Left renal pelvis (tissue), 4 donors: ENCODE measurements at places on chromosomes 7 and 10.

DNA sequence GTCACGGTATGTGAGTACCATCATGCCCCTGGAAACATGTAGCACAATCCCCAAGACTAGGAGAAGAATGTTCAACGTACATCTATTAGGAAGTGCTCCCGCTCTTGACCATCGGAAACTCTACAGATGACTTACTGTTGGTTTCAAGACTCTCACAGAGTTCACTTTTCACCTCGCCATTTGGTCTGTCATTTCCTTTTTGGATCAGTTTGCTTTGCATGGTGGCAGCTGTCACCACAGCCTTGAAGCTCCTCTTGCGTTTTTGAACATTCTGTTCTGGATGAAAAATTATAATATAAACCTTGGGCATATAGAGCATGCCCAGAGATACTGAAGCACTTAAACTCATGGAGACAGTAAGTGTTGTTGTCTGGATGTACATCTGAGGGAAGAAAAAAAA is 806.8 kb downstream of the GRM8 start:
- no peak for DNase-seq

DNA sequence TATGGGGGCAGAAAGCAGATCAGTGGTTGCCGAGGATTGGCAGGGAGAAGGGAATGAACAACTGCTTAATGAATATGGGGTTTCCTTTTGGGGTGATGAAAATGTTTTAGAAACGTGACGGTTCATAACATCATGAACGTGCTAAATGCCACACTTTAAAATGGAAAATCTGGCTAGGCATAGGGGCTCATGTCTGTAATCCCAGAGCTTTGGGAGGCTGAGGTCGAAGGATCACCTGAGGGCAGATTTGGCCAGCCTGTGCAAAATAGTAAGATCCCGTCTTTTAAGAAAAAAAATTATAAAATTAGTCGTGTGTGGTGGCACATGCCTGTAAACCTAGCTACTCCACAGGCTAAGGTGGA is 3.1 kb downstream of the FAM3C start:
- no peak for DNase-seq

DNA sequence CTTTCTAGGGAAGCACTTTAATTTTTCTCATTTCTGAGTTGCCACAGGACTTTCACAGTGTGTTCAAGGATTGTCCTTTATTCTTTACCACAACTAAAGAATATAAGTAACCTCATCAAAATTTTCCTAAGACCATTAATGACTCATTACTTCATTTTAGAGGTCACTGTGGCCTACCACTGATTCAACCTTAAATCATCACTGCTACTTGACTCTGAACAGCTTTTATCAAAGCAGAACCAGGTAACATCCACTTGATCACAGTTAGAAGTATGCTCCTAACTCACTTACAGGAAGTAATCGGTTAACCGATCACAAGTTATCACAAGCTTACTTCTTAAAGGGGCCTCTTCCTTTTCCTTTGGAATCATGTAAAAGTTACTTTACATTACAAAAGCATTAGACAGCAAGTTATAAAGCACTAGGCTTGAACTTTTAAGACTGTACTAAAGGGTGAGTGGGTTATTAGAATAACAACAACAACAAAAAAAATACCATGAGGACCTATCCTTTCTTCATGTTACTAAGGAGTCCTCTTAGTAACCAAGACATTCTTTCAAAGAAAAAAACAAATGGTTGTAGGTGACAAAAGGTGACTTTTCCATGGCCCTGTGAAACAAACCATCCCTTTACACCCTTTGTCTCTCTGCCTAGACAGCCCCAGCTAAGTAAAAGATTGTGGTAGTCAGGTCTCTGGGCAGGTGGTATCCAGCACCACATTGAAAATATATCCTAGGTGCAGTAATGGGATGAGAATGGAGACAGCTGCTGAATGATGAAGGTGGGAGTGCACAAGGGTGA is 40.0 kb upstream of the PDK4 start:
- no peak for DNase-seq

- DNase-seq, result no peak
Observed at GRCh38 chr7:75981453-75982305, 12.7 kb downstream of the TMEM120A start.

DNA sequence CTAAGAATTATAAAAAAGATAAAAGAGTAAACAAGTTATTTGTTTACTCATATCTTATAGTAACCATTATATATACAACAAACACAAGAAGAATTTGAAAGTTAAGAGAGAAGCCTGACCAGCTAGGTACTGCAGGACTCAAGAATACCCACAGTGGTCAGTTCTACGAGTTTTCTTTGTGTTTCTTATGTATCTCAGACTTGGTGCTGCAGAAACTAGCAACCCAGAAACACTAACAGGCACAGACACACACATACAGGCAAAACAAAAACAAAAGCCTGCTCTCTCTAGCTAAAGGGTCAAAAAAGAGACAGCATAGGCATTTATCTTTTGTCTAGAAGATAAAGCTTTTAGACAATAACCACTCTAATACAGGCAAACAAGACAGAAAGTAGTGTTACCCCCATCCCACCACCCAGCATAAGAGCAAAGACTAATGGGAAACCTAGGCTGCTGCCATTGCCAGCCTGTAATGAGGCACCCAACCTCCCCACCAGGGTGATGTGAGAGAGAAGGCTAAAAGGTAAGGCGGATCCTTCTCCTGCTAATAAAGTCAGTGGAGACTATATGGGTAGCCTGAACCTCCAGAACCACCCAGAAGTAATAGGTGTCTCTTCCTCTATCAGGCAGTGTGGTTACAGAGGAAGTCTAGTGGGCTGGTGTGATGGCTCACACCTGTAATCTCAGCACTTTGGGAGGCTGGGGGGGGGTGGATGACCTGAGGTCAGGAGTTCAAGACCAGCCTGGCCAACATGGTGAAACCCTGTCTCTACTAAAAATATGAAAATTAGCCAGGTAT is 113.9 kb downstream of the DNAJC1 start:
- DNase-seq, result no peak

DNA sequence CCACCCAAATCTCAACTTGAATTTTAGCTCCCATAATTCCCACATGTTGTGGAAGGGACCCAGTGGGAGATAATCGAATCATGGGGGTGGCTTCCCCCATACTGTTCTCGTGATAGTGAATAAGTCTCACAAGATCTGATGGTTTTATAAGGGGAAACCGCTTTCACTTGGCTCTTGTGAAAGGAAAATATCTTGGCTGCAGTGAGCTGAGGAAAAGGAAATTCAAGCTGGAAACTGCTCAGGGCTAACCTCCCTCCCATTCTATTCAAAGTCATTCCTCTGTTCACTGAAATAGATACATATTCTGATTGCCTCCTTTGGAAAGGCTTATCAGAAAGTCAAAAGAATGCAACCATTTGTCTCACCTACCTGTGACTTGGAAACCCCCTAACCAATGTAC is 15.8 kb downstream of the CYCS start:
- DNase-seq, result no peak

DNA sequence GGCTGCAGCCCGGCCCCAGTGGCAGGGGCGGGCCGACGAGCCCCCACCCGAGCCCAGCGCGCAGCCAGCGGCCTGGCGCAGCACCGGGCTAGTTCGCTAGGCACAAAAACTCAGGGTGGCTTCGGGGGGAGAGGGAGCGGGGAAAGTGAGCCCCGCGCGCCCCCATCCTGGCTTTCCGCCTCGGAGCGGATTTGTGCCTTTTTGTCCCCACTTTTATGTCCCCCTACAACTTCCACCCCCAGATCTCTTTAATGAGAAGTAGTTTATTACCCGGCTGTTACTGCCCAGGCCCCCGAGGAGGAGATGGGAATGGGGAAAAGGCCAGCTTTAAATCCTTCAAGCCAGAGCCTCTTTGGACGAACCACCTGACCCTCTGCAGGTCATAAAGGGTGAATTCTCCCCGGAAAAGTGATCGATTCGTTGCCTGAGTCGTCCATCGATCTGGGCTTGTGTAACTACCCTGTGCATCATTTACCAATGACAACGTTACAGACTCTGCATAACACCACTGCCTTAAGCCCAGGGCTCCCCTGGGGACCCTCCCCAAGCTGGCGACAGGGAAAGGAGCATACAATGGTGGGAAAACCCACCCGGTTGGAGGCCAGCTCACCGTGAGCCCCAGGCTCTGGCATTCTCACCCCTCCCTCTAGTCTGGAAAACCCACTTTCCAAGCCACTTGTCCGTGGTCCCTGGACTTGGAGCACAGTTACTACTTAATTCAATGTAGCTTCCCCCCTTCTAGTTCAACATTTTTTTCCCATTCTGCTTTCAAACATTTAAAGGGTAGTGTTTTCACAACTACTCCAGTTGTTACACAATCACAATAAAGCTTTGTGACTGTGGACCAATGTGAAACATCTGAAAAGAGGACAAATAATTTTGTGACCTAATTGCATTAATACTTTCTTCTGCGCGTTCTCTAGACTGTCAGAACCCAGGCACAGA is 748 bp upstream of the SH3PXD2A start:
- no peak for DNase-seq

DNA sequence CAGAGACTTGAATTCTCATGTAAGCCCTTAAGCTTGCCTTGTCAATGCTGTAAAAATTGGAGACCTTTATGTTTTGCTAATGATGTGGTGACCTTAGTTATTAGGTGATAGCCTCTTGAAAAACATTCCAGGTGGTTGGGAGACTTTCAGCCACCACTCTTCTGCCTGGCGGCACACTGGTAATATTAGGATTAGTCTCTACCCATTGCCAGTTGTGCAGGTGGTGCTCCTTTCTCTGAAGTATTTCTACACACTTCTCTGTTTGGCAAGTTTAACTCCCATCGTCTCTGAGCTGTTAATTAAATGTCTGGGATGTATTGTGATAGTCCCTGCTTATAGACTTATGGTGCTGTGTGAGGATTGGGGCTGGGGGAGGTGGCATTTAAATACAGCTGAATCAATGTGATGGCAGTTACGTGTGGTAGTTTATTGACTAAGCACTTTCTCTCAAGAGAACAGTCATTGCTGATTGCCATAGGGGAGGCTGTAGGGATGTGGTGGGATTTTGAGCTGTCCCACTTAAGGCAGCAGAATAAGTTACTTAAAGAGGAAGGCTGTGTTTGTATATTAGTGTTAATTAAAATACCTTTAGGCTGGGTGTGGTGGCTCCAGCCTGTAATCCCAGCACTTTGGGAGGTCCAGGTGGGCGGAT is 61.7 kb downstream of the DAGLB start:
- no peak for DNase-seq

DNA sequence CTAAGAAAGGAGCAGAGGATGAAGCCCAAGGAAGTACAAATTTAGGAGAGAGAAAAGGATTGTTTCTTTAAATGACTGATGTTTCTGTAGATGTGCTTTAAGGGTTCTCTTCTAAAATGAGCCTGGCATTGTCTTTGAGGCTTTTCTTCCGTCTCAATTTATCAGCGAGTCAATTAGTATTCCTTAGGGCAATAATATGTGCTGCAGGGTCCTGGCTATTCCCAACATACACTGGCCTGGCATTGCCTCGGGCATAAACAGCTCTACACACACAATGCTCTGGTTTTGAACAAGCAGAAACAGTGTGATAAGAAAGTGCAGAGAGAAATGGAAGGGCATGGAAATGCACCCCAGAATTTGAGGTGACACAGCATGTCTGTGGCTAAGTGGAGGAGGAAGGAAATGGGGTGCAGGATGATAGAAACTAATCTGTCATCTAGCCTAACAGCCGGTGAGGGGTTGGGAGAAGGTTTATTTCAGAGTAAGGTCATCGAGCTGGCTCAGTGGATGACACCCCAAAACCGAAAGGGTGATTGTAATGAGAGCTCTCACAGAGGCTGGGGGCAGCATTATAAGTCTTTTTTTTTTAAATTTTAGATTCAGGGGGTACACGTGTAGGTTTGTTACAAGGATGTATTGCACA is 67.5 kb upstream of the ARHGAP21 start:
- no peak for DNase-seq

DNA sequence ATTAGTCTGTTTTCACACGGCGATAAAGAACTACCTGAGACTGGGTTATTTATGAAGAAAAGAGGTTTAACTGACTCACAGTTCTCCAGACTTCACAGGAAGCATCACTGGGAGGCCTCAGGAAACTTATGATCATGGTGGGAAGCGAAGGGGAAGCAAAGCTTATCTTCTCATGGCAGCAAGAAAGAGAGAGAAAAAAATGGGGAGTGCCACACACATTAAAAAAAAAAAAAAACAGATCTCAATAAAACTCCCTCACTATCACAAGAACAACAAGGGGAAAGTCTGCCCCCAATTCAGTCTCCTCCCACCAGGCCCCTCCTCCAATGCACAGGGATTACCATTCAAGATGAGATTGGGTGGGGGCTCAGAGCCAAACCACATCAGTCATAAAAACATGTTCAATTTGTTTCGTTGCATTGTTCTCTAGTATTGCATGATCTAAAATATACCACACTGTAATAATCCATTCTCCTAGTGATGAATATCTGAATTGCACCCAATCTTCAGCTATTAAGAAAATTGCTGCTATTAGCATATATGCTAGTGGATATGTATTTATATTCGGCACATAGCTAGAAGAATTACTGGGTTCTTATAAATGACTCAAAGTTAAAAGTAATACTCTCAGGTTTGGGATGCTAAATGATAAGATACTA is 328.9 kb upstream of the KCND2 start:
- no peak for DNase-seq

DNA sequence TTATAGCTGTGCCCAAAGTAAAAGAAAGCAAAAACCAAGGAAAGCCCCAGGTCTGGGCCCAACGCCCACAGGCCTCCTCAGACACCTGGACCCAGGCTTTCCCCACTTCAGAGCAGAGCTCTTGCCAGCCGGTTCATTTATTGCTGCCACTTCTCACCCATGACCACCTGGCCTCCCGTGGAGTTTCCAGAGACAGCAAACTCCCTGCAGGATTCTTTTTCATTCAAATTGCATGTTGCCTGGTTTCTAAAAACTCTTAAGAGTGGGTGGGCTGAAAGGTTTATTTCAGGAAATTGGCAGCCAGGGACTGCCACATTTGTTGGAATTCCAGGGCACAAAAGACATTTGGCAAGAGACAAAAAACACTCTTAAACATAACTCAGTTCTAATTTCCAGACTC is 4.7 kb downstream of the VOPP1 start:
- no peak for DNase-seq

DNA sequence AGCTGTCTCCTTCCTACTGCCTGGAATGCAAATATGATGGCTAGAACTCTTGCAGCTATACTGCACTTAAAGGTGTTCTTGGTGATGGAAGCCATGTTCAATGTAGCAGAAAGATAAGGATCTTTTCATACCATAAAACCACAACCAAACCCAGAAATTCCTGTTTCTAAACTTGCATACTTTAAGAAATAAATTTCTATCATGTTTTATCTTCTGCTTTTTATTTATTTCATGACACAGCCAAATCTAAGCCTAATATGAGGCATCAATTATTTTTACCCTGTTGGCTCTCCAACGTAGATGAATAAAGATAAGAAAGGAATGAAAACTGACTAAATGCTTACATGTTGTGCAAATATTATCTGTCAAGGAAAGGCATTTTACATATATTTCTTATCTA is 224.1 kb downstream of the DOCK4 start:
- no peak for DNase-seq

DNA sequence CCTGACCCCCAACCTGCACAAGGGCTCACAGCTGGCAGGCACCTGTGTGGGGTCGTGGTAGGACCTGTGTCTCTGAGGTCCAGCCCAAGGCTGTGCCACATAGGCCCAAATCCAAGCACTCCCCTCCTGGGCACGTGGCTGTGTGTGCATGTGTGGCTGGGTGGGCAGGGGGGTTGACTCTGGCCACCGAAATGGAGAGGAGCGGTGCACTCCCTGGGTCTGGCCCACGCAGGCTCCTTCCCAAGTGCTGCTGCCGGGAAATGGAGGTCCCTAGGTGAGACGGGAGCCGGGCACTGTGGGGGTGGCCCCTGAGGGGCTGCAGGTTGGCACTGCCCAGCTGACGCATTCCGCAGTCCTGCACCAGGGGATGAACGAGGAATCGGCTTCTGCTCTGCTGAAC is 528.1 kb downstream of the DNAJB6 start:
- DNase-seq, result no peak
